ENCODE measurements at places on chromosomes 16 and 17.

- no peak for DNase-seq
Measured at GRCh38 chr16:30437511-30438046, 7.7 kb upstream of the DCTPP1 start.

- no peak for DNase-seq
Measured at GRCh38 chr17:19508577-19508867, 25.1 kb upstream of the SLC47A1 start.

GRCh38 chr17:76408037-76408849 is 23.8 kb downstream of the SPHK1 start:
- no peak for DNase-seq

- no peak for DNase-seq
Measured at GRCh38 chr17:35073991-35074627, 10.6 kb upstream of the RFFL start.

- no peak for DNase-seq
Measured at GRCh38 chr16:81327447-81328196, 12.9 kb downstream of the GAN start.

- DNase-seq: peak; percentile 58
Measured at GRCh38 chr16:66406534-66407221, 20.4 kb upstream of the BEAN1 start.

GRCh38 chr16:78448658-78449271 is 349.3 kb downstream of the WWOX start:
- no peak for DNase-seq

- DNase-seq: no peak
Measured at GRCh38 chr16:65323655-65324237, 201.9 kb upstream of the CDH11 start.

DNA sequence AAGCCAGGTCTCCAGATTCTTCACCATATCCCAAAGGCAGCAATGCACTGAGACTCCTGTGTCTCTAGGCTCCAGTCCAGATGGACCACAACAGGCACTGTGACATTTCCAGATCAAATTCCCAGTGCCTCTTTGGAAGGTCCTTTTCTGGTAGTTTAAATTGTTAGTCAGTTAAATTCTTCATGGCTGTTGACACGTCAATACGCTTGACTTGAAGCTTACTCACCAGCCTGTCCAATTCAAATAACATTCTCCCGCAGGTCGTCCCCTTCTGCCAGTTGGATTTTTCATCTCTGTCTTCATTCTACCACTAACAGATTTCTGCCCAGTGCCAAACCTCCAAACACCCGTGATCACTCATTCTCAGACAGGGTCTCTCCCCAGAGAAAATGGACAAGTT is 86.7 kb downstream of the SHISA9 start:
- DNase-seq: no peak

GRCh38 chr16:50640391-50640790 is 40.7 kb downstream of the SNX20 start:
- no peak for DNase-seq

DNA sequence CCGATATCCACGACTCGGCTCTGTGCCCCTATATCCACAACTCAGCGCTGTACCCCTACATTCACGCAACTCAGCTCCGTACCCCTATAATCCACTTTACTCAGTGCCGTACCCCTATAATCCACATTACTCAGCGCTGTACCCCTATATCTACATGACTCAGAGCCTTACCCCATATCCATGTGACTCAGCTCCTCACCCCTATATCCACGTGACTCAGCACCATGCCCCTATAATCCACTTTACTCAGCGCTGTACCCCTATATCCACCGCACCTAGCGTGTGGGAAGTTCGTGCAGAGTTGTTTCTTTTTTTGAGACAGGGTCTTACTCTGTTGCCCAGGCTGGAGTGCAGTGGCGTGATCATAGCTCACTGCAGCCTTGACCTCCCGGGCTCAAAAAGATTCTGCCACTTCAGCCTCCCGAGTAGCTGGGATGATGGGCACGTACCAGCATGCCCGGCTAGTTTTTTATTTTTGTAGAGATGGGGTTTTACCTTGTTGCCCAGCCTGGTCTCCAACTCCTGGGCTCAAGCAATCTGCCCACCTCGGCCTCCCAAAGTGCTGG is 17.4 kb downstream of the CYB5D2 start:
- DNase-seq: no peak

DNA sequence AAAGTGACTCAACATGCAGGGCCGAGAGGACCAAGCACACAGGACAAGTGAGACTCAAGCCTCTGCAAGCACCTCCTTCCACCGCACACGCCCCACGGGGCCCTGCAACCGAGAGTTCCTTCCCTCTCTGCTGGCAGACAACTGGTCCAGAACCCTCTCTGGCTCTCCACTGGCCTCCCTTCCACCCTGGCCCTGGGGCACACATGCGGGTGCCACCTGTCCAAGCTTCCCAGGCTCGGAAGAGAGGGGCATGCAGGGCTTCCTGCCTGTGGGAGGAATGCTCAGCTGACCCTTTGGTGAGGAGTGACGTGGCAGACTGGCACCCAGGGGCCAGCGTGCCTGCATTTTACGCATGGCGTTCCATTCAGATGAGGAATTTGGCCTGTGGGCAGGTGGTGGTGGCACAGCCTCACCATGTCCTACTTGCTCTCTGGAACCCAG is 59.8 kb downstream of the PIPOX start:
- no peak for DNase-seq

GRCh38 chr17:67487506-67487905 is 110.4 kb downstream of the PITPNC1 start:
- no peak for DNase-seq

- no peak for DNase-seq
Measured at GRCh38 chr16:27242868-27243590, 25.5 kb downstream of the NSMCE1 start.

DNA sequence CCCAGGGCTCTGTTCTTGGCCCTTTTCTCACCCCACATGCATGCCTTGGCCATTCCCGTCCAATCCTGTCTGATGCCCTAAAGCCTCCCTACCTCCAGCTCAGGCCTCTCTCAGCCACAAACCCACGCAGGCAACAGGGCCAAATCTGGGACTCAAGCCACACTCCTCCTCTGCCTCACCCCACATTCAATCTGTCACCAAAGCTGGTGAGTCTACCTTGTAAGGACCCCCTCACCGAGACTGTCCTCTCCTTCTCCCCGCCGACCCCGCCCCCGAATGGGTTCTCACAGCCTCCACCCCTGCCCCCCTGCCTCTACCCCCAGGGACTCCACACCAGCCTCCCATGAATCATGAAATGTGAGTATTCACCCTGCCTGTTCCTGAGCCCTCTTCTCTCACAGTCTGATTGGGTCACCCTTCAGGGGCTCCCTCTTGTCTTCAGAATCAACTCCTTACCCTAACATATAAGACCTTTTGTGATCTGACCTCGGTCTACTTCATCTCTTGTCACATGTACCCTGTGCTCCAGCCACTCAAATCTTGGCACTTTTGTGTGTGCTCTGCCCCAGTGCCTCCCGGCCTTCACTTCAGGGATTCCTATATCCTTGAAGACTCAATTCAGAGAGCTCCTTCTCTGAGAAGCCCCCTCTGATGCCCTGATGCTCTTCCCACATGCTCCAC is 10.7 kb downstream of the EPOP start:
- DNase-seq: no peak

DNA sequence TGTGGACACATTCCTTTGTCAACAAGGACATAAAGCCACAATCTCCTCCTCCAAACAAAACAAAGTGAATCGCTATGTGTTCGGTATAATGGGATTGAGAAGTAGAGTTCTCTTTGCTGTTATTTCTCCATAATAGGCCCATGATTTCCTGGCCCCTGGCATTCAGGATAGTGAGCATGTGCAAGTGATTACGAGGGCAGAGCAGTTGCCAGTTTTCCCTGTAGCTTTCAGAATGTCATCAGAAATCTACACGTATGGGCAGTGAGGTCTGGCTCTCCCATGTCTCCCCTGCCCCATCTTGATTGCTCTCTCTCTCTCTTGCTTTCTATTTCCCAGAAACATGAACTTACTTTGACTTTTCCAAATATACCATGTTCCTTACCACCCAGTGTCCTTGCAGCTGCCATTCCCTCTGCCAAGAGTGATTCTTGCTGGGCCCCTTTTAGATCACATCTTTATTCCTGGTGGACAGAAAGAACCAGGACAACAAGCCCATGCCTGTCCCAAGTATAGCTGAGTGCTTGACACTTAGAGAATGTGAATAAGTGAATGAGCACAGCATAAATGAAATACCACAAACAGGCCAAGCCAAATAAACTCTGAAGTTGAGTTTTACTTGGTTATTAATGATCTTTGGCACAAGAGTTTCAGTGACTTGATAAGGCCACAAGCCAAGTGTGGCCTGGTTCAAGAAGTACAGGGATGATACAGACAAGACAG is 273.1 kb downstream of the CDH13 start:
- DNase-seq: no peak

DNA sequence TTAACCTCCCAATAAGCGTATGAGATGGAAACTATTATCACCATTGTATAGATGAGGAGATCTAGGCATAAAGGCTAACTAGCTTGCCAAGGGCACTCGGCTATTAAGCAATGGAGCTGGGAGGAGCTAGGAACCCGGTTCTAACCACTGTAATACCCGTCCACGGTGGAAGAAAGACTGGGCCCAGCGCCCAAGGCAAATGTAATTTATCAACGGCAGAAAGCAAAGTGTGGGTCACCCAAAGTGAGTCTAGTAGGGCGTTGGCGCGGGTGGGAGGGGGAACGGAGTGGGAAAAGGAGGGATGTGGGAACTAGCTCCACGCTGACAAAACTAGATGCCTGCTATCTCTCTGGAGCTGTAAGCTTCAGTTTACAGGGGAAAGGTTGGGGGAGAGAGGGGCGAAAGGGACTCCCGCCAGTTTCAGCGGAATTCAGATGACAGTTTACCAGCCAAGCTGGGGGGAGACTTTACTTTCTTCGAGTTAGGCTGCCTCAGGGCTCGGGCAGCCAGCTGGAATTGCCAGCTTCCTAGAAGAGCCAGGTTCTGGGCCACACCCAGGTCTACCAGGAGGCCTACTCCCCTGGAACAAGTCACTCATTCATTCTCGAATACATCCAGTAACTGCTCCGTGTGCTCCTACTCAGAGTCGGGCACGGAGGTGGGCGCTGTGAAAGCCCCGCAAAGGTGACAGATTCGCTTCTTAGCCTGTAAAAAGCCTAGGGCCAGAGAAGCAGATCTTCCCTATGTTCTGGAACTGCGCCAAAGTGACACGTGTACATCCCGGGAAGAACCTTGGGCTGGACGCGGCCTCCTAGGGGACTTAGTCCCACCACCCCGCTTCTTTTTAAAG is 837 bp downstream of the LRRC59 start:
- DNase-seq: peak; percentile 37

- DNase-seq: no peak
Measured at GRCh38 chr16:83973581-83974385, 5.7 kb downstream of the NECAB2 start.

DNA sequence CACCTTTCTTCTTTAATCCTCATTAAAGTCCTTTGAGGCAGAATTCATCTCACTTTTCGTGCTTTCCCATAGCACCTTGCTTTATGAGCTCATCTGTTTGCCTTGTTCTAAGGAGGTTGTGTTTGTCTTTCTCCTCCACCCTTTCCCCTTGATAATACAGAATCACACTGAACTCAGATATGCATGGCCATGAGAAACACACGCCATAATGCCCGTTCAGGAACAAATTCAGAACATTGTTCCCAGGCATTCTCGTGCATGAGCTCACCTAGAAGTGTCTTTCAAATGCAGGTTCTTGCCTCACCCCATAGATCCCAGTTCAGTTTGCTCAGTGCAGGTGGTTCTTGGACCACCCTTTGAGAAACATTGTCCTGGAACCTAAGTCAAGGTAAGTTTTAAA is 71.1 kb downstream of the TMEM114 start:
- no peak for DNase-seq

Measured in GM06990 (cell line).